Body of pancreas (tissue), 4 donors: ENCODE measurements at places on chromosomes 5 and 9. TPM values are rescaled to one million over a fixed set of nuclear protein-coding genes. Genes with fewer than 3 reads are reported as not detected.

The SPEF2 gene
- total RNA-seq: 11.4 TPM

The OR1J4 gene
- total RNA-seq: not detected

DNA sequence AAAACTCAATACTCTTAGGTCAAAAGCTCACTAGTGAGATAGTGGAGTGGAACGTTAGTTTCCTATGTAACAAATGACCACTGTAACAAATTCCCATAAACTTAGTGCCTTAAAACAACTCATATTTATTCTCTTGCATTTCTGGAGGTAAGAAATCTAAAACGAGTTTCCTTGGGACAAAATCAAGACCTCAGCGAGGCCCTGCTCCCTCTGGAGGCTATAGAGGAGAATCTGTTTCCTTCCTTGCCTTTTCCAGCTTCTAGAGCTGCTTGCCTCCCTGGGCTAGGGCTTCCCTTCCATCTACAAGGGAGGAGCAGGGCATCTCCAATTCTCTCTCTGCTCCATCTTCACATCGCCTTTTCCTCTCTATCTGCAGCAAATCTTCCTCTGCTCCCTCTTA lies 32.0 kb downstream of the SEMA5A start:
- no peaks in the 10 kb centered on the region for H3K36me3 ChIP-seq
- no peaks in the 10 kb centered on the region for H3K27me3 ChIP-seq
- no peak overlapping the region for H3K27ac ChIP-seq
- no peak overlapping the region for H3K4me3 ChIP-seq

- H3K36me3 ChIP-seq: peaks cover 48% of the 10 kb centered on the region
- H3K27ac ChIP-seq: no peak overlapping the region
- H3K27me3 ChIP-seq: no peaks in the 10 kb centered on the region
- H3K4me3 ChIP-seq: no peak overlapping the region
- H3K4me1 ChIP-seq: no peaks in the 10 kb centered on the region
Measured at GRCh38 chr5:150036513-150036912, 36.0 kb downstream of the HMGXB3 start.

DNA sequence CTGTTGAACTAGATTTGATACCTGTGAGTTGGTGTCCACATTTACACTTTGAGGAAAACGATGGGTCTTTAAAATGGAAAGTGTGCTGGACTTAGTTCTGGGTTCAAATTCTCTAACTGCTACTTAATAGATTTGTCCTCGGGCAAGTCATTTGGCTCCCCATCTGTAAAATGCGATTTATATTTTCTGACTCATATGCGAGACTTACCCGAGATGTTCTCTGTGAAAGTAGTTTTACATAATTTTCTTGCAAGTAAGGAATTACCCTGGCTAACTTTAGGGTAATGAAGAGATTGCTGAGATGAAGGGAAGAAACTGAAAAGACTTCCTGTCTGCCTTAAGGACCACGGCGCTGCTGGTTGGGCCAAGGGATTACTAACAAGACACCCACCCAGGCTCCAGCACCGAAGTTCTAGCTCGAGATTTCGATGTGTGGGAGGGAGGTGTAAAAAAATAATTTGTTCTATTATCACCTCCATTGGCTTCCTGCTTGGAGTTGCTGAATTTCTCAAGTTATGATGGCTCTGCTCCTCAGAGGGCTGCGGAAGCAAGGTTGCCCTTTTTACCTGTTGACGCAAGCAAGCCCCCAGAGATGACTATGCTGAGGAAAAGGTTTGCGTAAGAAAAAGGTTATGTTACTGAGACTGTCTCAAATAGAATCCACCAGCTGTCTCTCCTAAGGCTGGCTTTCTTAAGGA lies 24.1 kb downstream of the PCSK1 start:
- no peak overlapping the region for H3K27ac ChIP-seq
- no peaks in the 10 kb centered on the region for H3K27me3 ChIP-seq
- H3K4me1 ChIP-seq: no peaks in the 10 kb centered on the region

GRCh38 chr5:102701748-102702147 lies 53.4 kb upstream of the PAM start:
- DNase-seq: no peak
- H3K27ac ChIP-seq: no peak overlapping the region
- H3K27me3 ChIP-seq: no peaks in the 10 kb centered on the region
- H3K4me1 ChIP-seq: no peaks in the 10 kb centered on the region
- H3K4me3 ChIP-seq: no peak overlapping the region
- no peaks in the 10 kb centered on the region for H3K36me3 ChIP-seq

DNA sequence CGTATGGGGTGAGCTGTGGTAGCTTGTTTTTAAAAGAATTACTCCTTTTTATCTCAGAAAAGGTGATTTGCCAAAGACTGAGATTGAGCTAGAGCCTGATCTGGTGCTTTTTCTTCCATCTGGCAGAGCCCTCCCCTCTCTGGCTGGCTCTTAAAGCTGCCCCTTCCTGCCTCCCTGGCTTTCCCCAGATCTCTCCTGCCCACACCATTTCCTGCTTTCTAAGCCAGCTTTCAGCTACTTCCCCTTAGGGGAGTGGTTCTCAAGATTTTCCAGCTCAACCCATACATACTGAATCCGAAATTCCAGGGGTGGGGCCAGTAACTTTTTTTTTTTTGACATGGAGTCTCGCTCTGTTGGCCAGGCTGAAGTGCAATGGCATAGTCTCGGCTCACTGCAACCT lies 4.8 kb upstream of the ACOT12 start:
- H3K27me3 ChIP-seq: peaks cover under 1% of the 10 kb centered on the region
- no peaks in the 10 kb centered on the region for H3K36me3 ChIP-seq
- H3K4me1 ChIP-seq: peaks cover 9% of the 10 kb centered on the region
- DNase-seq: no peak
- H3K27ac ChIP-seq: no peak overlapping the region
- H3K4me3 ChIP-seq: no peak overlapping the region
